ENCODE measurements at places on chromosomes 7 and 10.

GRCh38 chr7:29352041-29352440 is 157.5 kb downstream of the CHN2 start:
- no peak for DNase-seq

DNA sequence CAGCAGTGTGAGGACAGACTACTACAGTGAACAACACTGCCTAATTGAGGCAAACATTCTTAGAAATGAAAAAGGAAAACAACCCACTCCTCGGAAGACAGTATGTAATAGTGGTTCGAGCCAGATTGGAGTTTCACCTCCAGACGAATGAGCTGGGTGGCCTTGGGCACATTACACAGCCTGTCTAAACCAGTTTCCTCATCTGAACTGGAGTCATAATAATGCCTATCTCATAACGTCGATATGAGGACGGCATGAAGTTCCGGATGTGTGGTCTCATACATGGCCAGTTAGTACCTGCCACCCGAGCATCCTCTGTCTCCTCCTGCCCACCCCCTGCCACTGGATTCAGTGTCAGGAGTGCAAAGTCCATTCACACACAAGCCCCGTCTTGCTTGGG is 15.8 kb upstream of the FRMPD2 start:
- DNase-seq: no peak

- no peak for DNase-seq
Observed at GRCh38 chr7:131591687-131592319, 35.4 kb upstream of the PODXL start.

- DNase-seq: peak; percentile 71
Observed at GRCh38 chr10:98367604-98368451, 47.2 kb downstream of the PYROXD2 start.

DNA sequence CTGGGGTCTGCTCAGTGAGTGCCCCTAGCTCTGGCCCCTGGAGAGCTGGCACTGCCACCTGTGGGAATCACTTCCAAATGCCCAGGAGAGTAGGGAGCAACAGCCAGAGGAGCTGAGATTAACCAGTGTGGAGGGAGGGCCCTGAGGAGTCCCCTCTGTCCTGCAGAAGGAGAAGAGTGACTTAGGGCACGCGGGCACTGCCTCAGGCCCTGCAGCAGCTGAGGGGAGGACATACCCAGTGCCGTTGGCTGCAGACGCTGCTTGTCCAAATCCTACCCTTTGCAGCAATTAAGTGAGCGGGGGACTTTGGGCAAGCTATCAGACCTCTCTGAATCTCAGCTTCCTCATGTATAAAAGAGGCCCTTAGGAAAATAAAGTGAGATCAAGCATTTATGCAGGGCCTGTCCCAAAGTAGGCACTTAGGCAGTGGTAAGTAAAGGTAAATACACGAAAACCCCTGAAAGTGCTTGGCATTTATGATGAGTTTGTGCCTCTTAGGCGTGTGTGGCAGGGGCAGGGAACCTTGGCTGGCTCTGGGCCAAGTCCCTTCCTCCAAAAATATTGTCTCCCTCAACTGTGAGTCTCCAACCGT is 16.9 kb downstream of the PRF1 start:
- DNase-seq: no peak

DNA sequence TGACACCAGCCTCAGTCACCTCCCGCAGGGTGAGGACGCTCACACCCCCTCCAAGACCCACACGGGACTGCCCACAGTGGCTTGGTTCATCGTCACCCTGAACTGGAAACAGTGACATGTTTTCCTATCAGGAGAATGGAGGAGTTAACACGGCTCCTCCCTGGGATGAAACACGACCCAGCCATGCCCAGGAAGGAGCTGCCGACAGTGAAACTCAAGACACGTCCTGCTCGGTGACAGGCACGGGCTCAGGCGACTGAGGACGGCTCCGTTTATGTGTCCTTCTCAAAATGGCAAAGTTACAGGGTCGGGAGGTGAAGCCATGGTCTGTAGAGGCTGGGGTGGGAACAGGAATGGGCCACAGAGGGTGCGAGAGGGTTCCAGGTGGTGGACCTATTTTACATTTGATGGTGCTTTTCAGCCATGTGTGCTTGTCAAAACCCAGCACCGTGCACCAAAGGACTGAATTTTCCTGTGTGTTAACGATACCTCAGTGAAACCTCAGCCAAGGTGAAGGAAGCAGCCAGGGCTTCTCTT is 272.4 kb downstream of the ADARB2 start:
- no peak for DNase-seq

- DNase-seq: no peak
Observed at GRCh38 chr10:1448252-1448930, 288.9 kb downstream of the ADARB2 start.

DNA sequence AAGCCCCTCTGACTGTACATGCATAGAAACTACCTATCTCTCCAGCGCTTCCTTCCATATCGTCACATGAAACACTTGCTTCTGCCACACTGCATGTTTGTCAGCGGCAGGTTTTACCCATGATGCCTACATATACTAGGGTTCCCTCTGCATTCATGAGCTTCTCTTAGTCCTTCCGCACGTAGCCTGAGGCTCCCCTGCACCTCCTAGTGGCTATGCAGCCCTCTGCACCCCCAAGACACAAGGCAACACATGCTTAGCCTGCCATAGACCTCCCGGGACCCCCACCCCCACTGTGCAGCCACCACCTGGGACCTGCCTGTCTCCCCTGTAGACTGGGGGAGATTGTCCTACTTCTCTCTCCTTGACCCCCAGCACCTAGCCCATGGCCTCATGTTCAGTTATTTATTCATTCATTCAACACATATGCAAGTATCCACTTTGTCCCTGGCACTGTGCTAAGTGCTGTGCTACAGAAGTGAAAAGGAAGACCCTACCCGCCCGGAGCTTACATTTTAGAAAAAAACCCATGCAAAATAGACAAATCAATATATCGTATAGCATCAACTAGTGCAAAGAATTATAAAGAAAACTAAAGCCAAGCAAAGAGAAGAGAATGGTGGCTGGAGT is 23.5 kb downstream of the TMEM273 start:
- DNase-seq: no peak

GRCh38 chr10:80104066-80104926 is 25.8 kb downstream of the TMEM254 start:
- DNase-seq: no peak

- no peak for DNase-seq
Observed at GRCh38 chr10:96358851-96359540, at the start of gene OPALIN. TSS of gene OPALIN (minus strand) at chr10:96359002. CDS start at chr10:96358896, 106 bp downstream.

DNA sequence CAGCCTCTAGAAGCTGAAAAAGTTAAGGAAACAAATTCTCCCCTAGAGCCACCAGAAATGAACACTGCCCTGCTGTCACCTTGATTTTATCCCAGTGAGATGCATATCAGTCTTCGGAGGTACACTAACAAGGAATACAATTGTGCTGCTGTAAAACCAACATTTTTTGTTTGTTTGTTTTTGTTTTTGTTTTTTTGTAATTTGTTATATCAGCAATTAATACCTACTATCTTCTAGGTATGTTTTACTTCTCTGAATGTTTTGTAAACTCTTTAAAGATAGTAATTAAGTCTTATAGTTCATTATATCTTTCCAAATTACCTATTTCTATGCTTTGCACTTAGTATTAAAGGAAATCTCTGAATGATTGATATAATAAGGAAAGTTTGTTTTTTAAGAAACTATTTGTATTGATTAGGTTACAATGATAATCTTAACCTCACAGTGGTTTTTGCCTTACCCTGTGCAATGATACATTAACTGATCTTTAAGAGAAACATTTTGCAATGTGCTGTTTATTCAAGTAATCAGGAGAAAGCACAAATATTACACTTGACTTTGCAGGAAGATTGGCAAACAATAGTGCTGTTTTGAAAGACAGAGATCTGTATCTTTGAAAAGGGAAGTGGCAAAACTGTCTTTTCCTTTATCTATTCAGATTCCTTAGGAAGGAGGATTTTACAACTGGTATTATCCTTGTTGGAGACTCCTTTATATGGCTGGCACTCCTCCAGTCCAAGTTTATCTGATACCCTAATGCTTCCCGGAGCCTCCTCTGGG is 11.3 kb upstream of the HGF start:
- no peak for DNase-seq

GRCh38 chr10:75408911-75409885 is 7.6 kb upstream of the ZNF503 start:
- no peak for DNase-seq

DNA sequence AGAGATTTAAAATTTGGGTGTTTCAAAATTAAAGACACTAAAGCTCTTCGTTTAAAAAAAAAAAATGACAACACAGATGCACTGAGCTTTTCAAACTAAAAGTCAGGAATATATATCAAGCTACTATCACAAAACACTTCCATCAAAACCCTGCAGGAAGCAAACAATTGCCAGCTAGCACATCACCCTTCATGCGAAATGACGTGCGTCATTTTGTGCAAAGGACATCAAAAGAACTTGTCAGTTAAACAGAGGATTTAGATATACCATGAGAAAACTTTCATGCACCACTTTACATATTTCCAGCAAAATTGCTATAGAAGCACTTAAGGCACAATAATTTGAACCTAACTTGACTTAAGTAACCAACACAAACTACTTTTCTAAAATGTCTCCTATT is 264.7 kb downstream of the GRM8 start:
- no peak for DNase-seq

- no peak for DNase-seq
Observed at GRCh38 chr10:129772468-129773358, 191.4 kb downstream of the EBF3 start.

- DNase-seq: no peak
Observed at GRCh38 chr7:32259931-32260596, 189.9 kb upstream of the PDE1C start.

DNA sequence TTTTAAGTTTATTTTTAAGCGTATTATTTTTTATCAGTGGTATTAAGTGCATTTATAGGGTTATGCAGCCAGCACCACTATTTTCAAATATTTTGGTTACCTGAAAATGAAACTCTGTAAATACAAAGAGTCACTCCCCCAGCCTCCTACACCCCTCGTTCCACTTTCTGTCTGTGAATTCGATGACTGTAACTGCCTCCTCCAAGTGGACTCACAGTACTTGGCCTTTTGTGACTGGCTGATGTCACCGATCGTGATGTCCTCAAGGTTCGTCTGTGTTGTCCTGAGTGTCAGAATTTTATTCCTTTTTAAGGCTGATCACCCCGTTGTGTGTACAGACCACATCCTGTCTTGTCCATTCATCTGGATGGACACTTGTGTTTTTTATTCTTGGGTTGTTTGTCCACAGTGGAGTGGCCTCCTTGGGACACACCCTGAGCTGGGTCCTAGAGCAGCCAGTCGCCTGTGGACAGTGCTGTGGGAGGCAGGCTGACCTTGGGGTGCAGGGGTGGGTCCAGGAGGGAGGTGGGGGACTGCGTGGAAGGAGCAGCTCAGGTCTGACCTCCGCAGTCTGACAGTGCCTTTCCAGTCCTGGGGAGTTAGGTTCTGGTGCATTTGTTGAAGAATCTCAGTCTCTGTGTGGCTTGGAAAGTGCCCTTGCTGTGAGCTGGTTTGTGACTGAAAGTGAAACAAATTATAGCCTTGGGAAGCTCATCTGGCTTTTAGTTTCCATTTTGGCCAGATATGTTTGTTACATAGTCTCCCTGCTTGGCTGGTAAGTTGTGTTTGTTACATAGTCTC is 6.9 kb downstream of the MTG1 start:
- no peak for DNase-seq

GRCh38 chr7:101615446-101615845 is 13.7 kb downstream of the MYL10 start:
- no peak for DNase-seq

DNA sequence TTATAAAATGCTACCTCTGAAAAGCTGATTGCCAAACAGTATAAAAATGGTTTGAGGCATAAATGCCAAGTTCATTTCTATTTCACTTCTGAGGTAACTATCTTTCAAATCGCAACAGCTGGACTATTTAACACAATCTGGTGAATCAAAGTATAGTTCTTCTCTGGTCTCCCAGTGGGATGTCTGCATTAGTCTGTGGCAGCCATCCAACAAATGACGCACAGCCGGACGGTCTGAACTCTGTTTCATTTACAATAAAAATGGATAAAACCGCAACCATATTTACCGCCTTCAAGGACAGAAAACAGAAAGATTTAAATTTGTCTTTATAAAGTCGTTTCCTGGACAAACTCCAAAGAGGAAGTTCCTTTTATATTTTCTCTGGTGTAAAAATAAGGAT is 41.9 kb downstream of the ENO4 start:
- DNase-seq: peak; percentile 62

- no peak for DNase-seq
Observed at GRCh38 chr7:74473116-74473515, 19.4 kb downstream of the GTF2IRD1 start.

DNA sequence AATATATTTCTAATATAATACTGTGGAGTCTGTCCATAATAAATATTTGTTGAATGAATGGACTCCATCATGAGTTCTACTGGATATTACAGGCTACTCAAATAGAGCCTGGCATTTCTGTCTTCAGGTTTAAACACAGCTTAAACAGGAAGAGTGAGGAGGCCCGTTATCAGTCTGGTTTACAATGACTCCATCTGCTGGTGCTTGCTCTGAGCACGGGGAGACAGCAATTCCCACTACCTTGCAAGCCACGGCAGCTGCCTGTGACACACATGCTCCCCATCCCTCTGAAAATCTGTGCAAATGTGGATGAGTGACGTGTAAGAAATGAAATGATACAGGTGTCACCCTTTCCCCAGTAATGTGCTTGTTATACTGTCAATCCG is 293.5 kb upstream of the IMMP2L start:
- DNase-seq: peak; percentile 53

DNA sequence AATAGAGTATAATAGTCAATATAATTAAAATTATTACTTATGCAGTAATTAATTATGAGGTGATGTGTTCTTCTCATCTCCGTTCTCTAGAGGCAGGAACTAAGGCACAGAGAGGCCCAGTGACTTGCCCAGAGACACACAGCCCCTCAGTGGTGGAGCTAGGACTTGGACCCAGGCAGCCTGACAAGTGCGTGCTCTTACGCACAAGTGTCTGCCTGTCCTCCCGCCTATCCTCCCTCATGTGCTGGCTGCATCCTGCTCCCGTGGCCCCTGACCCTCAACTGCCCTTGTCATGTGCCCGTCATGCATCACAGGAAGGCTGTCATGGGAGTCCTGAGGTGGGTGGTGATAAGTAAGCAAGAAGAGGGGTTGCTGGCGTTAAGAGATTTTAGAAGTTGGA is 14.3 kb downstream of the IL2RA start:
- DNase-seq: no peak

DNA sequence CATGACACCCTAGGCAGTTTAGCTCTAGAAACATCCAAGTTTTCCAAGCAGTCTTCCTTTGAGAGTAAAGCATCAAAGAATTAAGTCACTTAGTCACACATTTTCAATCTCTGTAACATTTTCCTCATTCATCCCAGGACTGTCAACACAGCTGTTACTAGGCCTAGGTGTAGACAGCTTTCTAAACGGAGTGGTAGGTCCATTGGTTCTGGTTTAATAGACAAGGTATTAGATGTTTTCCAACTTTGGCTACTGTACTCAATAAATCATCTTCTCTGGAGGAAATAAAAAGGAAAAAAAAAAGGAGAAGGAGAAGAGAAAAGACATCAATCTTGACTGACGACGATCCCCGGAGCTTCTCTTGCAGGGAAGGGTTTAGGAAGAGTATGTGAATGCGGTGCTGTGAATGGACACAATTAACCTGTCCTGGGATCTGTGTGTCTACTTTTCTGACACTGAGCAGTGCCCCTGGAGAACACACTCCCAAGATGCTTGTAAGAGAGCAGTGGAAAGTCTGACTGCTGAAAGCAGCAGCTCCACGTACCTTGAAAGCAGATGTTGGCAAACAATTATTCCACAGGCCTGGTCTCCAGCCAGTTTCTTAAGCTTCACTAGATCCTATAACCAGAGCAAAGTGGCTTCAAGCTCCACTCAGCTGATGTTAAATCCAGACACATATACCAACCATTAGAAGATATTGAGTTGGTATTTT is 59.1 kb downstream of the CXCL12 start:
- no peak for DNase-seq

Data from dorsolateral prefrontal cortex (tissue), 122 donors.